ENCODE measurements at places on chromosomes 12 and 14.

- no peak for DNase-seq
These were observed 1785.1 kb upstream of the FLRT2 start for GRCh38 chr14:83744891-83745290.

DNA sequence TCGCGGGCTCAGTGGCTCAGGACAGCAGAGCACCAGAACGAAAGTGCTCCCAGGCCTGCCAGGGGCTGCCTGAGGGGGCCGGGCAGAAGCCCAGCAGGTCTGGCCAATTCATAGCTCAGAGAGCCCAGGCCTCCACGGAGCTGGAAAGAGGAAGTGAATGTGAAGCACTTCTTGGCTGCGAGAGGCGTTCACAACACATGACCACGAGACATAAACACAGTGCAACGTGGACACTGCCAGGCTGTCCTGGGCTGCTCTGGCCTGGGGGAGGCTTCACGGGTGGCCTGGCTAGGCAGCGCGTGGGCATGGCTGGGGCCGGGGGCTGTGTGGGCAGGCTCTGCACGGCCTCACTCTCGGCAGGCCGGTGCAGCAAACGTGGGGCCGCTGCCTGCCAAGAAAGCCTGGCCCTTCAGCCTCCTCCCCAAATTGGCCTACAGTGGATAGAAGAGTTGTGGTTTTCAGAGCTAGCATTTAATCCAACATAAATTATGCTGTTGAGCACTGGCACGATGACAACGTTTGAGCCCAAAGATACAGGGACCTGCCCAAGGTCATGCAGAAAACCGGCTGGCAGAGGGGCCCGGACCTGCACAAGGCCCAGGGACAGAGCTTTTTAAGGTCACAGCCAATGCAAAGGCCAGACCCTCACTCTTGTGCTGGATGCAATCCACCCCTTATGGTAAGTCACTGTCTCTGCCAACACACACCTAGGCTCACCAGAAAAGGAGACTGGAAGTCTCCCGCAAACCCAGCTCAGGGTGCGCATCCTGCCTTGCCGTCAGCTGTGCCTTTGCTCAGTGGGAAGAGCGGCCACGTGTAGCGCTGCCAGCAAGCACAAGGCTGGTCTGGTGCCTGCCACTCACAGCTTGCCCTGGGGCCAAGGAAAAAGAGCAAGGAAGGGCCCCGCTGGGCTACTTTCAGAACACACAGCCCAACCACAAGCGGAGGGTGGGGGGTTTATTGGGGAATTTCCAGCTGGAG lies 8.6 kb downstream of the SLC25A29 start:
- DNase-seq = peak; percentile 74

GRCh38 chr14:58961045-58961731 lies 227.3 kb upstream of the DAAM1 start:
- DNase-seq = no peak

DNA sequence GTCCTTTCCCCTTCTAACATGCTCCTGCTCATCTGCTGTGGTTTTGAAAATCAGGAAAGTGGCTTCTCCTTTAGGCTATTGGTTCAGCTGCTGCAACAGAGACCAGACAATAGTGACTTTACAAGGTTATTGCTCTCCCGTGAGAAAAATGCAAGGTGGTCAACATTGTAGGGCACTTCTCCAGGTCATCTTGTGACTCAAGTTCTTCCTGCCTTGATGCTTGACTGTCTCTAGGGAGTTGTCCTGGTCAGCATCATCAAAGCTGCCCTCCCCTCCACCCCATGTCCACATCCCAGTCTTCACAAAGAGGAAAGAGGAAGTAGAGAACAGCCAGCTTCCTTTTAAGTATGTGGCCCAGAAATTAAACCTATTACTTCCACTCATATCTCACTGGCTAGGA lies 3.9 kb upstream of the TMEM63C start:
- no peak for DNase-seq

All from ascending aorta (tissue), 2 donors.